ENCODE measurements at places on chromosomes 16 and 17. TPM values are rescaled to one million over a fixed set of nuclear protein-coding genes. Genes with fewer than 3 reads are reported as not detected.
A peak's percentile ranks its signal among the peaks of the same experiment; 100 is the strongest.

The COX6A2 gene
- not detected for total RNA-seq

The OTOP3 gene
- not detected for total RNA-seq

The CD300E gene
- 3.4 TPM for total RNA-seq

The KCNH6 gene
- 0.55 TPM for total RNA-seq

DNA sequence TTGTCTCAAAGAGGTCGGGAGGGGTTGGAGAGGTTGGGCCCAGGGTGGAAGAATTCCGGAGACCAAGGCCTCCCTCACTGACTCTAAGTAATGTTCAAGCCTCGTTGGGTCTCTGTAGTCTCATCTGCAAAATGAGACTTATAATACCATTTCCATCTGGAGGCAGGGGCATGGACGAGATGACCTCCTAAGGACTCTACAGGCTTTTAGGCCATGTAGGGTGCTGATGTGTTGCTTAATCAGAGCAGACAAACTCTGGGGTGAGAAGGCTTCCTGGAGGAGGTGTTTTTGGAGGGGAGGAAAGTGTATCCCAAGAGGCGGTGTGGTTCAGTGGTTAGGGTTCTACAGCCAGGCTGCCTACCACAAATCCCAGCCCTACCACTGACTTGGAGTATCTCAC, 3.1 kb downstream of the SPPL2C start:
- DNase-seq: no peak

GRCh38 chr17:12983991-12984884, 33.6 kb downstream of the ELAC2 start:
- DNase-seq: peak; percentile 86

DNA sequence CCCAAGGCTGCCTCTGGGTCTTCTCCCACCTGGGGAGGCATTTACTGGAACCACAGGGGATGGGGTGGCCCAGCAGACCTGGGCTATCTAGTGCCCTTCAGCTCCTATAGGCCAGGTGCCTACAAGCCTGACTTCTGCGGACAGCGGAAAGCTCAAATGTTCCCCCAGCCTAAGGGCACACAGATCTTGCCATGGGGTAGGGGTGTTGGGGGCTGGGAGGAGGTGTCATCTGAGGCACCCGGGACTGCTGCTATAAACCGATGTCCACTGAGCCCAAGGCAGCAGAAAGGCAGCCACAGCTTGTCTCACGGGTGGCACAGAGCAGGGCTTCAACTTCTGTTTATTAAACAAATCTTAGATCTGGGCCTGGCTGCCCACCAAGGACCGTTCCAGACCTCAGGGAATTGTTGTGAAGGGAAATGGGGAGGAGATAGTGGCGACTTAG, 3.6 kb downstream of the MYO1C start:
- DNase-seq: no peak

DNA sequence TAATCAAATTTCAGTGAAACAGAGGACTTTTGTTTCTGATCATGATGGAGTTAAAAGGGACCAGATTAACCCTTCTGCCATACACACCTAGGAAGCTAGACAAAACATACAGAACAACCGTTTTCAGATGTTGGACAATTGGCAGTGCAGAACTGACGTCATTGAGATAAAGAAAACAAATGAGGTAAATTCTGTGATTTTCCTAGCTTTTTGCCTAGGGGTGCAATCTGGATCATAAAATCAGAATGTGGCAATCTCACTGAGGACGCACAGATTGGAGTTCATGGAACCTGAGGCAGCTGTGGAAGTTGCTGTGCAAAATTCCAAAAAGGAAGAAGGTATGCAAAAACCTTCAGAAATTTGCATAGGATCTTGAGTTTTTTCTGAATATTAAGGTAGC, 15.0 kb upstream of the USP32 start:
- DNase-seq: no peak

The TBC1D3C gene
- 1.00 TPM for total RNA-seq

DNA sequence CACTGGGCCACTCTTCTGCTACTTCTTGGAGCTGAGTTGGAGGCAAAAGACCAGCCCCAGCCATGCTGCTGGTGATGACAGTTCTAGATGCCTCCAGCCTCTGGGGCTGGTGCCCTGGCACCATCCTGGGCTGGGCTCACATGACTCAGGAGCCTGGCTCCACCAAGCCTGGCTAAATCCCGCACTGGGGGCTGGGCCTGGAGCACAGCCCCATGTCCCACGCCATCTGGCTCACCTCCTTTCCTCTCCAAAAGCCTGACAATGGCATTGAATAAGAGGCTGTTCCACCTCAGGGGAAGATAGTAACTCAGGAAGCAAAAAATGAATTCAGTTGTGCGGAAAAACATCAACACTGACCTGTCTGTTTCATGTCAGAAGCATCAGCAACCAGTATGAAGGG, 45.1 kb upstream of the MTSS2 start:
- no peak for DNase-seq

DNA sequence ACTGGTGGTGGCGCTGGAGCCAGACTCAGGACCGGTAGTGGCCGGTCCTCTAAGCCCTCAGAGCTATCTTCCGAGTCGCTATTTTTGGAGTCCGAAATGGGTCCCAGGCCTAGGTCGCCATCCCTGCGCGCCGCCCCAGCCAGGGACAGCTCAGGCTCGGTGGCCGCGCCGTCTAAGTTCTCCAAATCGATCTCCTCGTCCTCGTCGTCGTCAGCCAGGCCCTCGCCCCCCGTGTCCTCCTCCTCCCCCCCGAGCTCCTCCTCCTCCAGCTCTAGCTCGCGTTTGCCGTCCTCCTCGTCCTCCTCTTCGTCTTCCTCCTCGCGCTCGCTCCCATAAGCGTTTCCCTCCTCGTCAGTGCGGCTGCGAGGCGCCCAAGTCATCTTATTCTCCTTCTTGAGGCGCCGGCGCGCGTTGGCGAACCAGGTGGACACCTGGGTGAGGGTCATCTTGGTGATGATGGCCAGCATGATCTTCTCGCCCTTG, 1.6 kb downstream of the IRX3 start:
- no peak for DNase-seq

The MT1M gene
- total RNA-seq: 51.9 TPM

- no peak for DNase-seq
Measured at GRCh38 chr16:17685447-17685846, 214.7 kb upstream of the XYLT1 start.

DNA sequence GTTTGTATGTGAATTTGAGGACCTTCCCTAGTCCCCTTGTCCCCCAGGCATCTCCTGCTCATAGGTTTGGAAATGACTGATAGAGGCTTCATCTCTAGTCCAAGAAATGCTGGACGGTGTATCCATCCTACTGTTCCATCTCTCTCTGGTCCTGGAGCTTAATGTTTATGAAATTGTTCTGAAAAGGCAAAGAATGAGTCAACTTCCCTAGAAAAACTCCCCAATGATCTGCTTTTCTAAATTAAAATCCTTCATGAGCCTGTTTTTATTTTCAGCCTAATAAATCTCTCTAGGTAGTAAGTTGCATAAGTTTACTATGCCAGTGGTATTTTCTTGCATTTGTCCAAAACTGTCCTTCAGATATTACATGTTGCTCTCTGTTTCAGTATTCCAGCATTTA, 2.1 kb upstream of the IGSF6 start:
- no peak for DNase-seq

The SHISA6 gene
- 0.12 TPM for total RNA-seq

The ATP6V0A1 gene
- 203 TPM for total RNA-seq

The DNASE1L2 gene
- 0.65 TPM for total RNA-seq

DNA sequence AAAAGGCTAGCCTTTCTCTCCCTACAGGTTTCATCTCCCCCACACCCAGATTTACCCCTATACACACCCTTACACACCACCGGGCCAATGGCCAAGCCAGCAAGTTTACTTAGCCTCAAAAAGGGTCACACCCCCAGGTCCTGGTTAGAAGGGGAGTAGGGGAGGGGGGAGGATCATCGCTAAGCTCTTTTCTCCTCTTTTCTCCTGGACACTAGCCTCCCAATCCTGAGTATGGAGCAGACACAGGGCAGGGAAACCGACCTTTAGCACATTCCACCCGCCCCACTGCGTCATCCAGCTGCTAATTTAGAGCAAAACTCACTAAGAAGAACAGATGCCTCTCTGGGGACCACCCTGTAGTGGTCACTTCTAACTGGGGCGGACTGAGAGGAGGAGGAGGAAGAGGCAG, 4.4 kb downstream of the ACLY start:
- no peak for DNase-seq

The ZNF469 gene
- 2.2 TPM for total RNA-seq

DNA sequence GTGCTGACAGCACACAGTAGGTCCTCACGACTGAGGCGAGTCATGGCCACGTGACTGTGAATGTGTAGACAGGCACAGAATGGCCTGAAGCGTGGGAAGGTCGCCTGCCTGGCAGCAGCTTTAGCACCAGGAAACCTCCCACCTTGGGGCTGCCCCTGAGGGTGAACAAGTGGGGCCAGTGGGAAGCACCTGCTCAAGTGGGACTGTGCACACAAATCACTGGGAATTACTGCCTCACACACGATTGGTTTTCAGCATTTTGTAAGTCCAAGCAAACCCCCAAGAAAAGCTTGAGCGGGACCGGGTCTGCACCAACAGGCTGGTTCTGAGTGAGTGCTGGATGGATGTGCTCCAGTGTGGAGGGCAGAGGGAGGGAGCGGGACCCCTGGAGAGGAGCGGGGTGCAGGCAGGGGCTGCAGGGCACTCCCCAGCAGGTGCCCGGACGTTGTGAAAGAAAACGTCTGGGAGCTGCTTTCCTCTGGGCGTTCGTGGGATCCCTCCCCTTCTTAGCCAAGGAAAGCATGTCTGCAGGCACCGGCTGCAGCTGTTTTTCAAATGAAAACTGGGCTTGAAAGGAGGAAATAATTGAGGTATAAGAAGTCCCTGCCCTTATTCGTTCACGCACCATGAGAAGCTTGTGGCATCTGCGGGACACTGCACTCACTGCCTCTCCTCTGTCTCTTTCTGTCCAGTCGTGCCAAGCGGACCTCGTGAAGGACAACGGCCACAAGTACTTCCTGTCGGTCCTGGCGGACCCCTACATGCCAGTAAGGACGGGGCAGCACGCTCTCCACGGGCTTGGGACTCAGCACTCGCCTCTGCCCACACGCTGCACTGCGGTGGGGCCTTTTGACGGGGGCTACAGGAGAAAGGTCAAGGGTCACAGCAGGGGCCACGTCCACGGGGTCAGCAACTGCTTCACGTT, 111.7 kb upstream of the CHMP6 start:
- DNase-seq: no peak

DNA sequence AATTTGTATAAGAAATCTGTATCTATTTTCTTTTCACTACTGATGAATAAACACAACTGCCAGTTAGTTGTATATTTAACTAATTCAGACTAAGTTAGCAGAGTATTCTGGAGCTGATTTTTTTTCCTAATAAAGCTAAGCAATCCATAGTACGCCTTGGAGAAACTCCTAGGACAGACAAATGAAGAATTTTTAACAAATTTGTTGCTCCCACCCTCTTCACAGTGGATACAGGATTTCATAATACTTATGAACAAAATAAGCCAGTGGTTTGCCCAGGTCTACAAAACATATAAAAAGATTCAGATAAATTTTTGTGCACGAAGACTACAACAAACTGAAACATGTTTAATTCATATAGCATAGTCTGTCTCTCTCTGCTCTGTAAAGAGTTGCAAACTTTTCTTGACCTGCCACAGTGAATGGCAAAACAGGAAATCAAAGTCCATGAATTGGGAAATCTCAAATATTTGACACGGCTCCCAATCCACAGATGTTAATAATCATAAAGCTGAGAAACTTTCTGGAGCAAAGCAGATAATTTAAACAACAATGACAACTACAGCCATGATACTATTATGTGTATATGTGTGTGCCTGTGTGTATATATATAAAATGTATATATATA, 594 bp upstream of the ABCA6 start:
- peak; percentile 97 for DNase-seq

GRCh38 chr17:7323731-7324437, 5.3 kb downstream of the NEURL4 start:
- DNase-seq: no peak

GRCh38 chr16:23105309-23105708, 43.9 kb downstream of the USP31 start:
- no peak for DNase-seq

The BAHCC1 gene
- 24.9 TPM for total RNA-seq

Data from lung (tissue), 17 donors.